ENCODE measurements at places on chromosomes 16 and 17.

DNA sequence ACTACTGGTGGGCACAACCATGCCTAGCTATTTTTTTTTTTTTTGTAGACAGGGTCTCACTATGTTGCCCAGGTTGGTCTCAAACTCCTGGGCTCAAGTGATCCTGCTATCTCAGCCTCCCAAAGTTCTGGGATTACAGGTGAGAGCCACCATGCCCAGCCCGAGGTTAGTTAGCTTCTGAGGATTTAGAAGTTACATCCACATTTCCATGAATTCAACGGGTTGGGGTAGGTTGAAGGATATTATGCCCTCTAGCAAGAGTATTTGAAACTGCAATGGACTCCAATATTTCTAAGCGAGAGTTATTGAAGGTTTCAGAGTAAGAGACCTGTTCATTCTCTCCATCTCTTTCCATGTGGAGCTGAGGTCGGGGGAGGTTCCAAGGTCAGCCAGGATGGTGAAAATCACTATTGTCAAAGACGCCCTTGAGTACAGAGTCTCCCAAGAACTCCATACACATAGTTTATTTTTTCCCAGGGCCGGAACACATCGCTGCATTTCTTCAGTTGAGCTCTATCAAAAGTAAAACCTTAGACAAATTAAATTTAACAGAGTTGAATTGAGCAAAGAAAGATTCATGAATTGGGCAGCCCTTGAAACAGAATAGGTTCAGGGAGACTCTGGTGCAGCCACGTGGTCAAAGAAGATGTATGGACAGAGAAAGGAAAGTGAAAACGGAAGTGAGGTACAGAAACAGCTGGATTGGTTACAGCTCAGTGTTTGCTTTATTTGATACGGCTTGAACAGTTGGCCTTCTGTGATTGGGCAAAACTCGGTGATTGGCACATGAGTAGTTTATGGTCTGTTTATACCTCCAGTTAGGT, 19.0 kb upstream of the ITPRIPL2 start:
- no peak for DNase-seq

GRCh38 chr17:75181608-75182318, 996 bp downstream of the SUMO2 start:
- no peak for DNase-seq

DNA sequence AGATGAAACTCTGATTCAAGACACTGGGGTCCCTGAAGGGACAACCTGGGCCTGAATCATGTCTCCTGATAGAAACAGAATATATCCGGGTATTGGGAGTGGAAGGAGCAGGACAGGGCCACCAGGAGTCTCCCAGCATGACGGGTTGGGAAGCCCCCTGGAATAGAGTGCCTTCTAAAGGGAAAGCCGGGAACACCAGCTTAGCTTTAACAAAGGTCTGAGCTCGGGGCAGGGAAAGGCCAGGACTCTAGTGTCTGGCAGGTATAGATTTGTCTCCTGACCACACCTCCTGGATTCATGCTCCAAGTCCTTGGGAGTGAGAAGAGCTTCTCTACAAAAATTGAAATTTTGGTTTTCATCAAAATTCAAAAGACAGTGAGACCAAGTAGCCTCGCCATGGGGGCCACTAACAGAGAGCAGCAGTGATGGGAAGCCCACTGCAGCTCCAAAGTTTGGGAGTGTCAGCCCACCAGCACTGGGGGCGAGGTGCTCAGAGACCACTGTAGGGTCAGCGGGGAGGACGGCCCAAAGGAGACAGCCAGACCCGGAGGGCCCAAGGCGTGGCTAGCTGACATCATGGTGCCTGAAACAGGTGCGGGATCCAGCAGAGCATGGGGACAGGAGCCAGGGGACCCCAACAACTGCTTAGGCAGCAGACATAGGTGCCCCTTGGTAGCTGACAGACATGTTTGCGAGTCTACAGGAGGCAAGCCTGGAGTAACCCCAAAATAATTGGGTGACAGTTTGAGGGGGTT, 81.0 kb downstream of the C16orf78 start:
- DNase-seq: no peak

DNA sequence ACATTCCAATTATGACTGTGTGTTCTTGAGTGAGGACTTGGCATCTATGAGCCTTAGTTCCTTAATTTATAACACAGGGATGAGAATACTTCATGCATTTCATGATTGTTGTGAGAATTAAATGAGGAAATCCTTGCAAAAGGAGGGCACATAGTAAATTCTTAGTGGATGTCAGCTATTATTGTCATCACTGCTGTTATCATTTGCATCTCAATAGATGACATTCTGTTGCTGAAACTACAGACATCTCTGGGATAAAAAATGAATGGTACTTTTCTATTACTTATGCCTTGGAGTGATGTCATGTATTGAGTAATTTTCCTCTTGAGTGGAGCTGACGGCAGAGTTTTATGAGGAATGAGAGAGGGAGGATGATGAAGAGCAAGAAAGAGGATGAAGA, 184.4 kb upstream of the CDH11 start:
- DNase-seq: no peak

DNA sequence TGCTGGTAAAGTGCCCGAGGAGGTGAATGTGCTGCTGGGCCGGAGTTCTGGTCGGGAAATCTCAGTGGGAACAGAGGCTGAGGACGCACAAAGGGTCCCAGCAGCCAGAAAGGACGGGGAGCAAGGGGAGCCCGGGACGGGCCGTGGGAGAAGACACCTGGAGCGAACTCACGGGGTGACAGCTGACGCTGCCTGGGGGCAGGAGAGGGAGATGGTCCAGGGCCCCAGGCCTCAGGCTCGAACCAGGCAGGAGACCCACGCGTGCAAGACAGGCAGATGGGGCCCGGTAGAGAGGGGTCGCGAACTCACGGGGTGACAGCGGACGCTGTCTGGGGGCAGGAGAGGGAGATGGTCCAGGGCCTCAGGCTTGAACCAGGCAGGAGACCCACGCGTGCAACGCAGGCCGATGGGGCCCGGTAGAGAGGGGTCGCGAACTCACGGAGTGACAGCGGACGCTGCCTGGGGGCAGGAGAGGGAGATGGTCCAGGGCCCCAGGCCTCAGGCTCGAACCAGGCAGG, 72.9 kb downstream of the METRNL start:
- no peak for DNase-seq

DNA sequence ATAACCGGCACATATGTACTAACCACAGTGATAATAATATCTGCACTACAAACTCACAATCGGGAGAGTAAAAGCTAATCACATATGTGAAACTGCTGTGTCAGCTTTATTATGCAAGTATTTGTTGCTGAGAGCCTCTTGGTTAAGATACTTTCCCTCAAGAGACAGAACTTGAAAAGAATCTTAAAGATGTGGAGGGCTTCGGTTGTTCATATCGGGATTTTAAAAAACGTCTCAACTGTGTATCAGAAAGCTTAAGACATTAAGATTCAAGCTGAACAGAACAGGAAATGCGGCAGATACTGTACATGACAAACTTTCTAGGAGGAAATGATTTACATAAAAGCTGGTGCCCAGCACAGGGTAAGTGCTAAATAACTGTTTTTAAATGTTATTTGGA, 27.5 kb upstream of the HLF start:
- DNase-seq: no peak

GRCh38 chr17:48628649-48629410, 2.7 kb upstream of the HOXB9 start:
- no peak for DNase-seq

- no peak for DNase-seq
Observed at GRCh38 chr16:25063865-25064264, 47.7 kb upstream of the LCMT1 start.

Measured in D341Med (cell line).